AG09309 (cell line): ENCODE measurements at places on chromosomes 6 and 20.

- DNase-seq, result no peak
Measured at GRCh38 chr20:32777177-32777956, 15.2 kb downstream of the DNMT3B start.

- DNase-seq, result no peak
Measured at GRCh38 chr6:25085756-25086155, 150.0 kb upstream of the RIPOR2 start.

DNA sequence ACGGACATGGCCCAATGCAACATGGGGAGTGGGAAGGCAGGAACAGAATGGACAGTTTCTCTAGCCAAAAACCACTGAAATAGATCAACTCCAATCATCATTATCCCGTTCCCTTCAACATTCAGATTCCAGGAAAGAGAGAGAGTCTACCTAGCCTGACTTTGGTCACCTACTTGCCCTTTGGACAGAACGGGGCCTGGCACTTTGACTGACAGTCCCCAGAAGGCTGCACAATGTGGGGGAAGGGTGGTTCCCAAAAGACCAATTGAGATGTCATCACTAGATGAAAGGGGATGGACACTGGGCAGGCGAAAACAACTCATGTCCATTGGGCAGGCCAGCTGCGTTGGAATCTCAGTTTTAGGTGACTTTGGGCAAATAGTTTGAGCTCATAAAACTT is 15.0 kb upstream of the KIF16B start:
- no peak for DNase-seq

GRCh38 chr6:2651961-2652360 is 98.8 kb downstream of the MYLK4 start:
- DNase-seq, result no peak

GRCh38 chr6:38973178-38974057 is 75.2 kb upstream of the GLP1R start:
- peak; percentile 52 for DNase-seq

- DNase-seq, result no peak
Measured at GRCh38 chr20:58537831-58538230, 22.6 kb upstream of the APCDD1L start.

DNA sequence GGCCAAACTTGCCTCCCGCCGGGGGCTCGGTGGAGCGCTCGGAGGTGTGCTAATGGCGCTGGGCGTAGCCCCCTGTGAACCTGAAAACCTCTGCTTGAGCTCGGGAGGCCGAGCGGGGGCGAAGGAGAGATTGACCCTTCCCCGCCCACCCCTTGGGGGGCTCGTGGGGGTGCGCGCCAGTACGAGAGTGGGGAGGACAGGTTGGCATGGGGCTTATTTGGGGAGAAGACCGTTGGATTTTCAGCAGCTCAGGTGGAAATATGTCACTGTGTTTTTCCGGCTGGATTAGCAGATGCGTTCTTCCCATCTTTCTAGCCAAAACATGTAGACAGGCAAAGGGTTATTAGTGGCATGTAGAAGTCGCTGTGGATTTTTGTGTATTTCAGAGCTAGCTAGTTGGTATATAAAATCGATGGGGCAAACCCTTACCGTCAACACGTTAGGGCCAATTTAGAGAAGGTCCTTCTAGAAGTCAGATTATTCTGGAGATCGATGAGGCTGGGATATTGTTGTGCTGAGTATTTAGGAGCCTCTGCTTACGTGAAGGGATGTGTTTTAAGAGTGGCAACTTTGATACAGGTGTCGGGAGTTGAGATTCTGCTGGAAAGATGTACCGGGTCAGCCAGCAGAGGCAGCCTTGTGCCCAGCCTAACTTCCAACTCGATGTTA is 525 bp downstream of the NCOA7 start:
- DNase-seq, result no peak

DNA sequence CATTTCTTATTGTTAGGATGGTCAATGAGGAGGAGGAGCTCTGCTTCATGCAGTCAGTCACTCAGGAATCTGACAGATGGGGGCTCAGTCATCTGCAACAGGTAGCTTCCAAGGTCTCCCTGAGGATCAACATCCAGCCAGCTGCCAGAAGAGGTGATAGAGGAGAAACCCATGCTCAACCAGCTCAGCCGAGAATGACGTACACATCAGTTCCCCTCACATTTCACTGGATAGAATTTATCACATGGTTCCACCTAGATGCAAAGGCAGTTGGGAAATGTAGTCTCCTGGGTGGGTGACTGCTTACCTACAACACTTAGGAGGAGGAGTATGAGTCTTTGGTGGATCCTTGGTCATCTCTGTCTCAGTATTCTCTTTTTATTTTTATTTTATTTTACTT is 144.5 kb downstream of the CEBPB start:
- no peak for DNase-seq

DNA sequence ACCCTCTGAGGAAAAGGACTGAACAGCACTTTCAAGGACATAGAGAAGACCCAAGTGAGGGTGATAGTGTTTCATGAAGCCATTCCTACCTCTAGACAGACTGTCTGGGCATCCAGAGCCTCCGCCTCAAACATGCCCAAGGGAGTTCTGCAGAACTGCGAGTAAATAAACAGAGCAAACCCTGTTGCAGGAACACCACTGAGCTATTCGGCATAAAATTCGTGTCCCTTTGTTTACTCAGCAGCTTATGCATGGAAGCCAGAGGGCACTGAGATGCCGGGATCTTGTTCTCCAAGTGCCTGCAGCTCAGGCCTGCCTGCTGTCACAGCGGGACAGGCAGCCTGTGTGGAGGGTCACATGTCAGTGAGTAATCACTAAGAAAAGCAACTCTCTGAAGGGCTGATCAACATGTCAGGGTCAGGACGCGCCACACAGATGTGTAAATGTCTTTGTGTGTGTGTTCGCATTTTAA is 164.9 kb upstream of the HEY2 start:
- DNase-seq, result no peak

DNA sequence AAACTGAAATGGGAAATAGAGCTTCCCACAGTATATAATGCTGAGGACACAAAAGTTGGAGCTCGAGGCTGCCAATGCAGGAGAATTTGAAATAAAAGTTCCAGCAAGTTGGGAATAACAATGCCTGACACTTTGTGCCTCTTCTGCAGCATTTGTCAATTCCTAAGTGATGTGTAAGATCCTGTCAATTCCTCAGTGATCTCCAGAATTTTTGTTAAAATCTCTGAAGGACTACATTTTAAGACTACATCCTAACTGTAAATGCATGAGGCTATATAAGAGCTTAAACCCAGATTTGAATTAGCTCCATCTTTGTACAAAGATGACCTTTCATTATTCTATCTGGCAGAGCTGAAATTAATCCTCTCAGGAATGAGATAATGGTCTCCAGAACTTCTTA is 208.2 kb downstream of the COL12A1 start:
- no peak for DNase-seq

DNA sequence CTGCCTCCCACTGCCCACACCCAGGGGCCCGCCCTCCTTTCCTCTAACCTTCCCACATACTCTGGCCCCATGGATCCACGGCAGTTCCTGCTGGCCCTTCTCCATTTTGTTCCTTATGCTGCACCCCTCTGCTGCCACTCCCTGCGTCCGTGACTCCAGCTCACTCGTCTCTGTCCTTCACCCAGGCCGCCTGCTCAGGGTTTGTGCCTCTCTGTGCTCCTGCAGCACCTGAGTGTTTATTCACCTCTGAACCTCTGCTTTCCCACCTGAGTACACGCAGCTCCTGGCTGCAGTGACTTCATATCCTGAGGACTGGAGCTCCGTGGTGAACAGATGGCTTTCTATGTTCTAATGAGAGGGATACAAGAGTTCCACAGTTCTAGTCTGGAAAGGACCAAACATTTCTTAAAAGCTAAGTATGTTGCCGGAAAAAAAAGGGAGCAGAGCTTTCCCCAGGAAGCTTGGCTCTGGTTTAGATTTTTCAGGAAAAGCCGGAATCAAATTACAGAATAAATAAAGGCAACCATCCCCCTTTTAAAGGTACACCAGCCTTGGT is 1.5 kb upstream of the GNRH2 start:
- DNase-seq, result no peak

- DNase-seq, result no peak
Measured at GRCh38 chr6:132004668-132005067, 53.5 kb upstream of the CCN2 start.
